Pericardium fibroblast (primary cell): ENCODE measurements at places on chromosomes 4 and X. TPM values are rescaled to one million over a fixed set of nuclear protein-coding genes. Genes with fewer than 3 reads are reported as not detected.

PPBP gene
- total RNA-seq: not detected in 2 replicates

LUZP4 gene
- total RNA-seq: not detected in 2 replicates

ASB5 gene
- 1.8 TPM in 1 of 2 replicates, not detected in the other for total RNA-seq

NXF2 gene
- total RNA-seq: not detected in 2 replicates

PNMA6A gene
- total RNA-seq: 2.0 and 4.6 TPM in 2 replicates

LIMCH1 gene
- 4.8 and 6.2 TPM in 2 replicates for total RNA-seq

IQSEC2 gene
- 11.7 and 25.5 TPM in 2 replicates for total RNA-seq

CDX4 gene
- total RNA-seq: not detected in 2 replicates

LEF1 gene
- total RNA-seq: 0.93 TPM in 1 of 2 replicates, not detected in the other

FAM193A gene
- total RNA-seq: 12.7 and 16.9 TPM in 2 replicates

TRIM60 gene
- not detected in 2 replicates for total RNA-seq

GPC4 gene
- total RNA-seq: 3.3 and 3.5 TPM in 2 replicates

CSAG1 gene
- total RNA-seq: not detected in 2 replicates

SHROOM2 gene
- total RNA-seq: 1.4 and 4.2 TPM in 2 replicates

XKRX gene
- total RNA-seq: 2.0 TPM in 1 of 2 replicates, not detected in the other

SSX3 gene
- not detected in 2 replicates for total RNA-seq

RBM46 gene
- total RNA-seq: 0.34 TPM in 1 of 2 replicates, not detected in the other

CXCL3 gene
- total RNA-seq: 4.9 and 7.8 TPM in 2 replicates

TCEAL1 gene
- total RNA-seq: 42.2 and 76.0 TPM in 2 replicates

RAB41 gene
- not detected in 2 replicates for total RNA-seq

NAT8L gene
- 0.23 and 0.26 TPM in 2 replicates for total RNA-seq

FREM3 gene
- total RNA-seq: not detected in 2 replicates

SPINK2 gene
- total RNA-seq: not detected in 2 replicates

DUSP9 gene
- 0.93 TPM in 1 of 2 replicates, not detected in the other for total RNA-seq

SSX1 gene
- not detected in 2 replicates for total RNA-seq

STATH gene
- total RNA-seq: not detected in 2 replicates

CENPVL3 gene
- not detected in 2 replicates for total RNA-seq

UGT2B11 gene
- total RNA-seq: not detected in 2 replicates

BGN gene
- 135 and 164 TPM in 2 replicates for total RNA-seq
